Cardiac muscle cell (in vitro differentiated cells and primary cell): ENCODE measurements at places on chromosomes 5 and 9.

- DNase-seq = no peak
Observed at GRCh38 chr5:108084105-108084504, 297.8 kb downstream of the FBXL17 start.

- DNase-seq = no peak
Observed at GRCh38 chr5:126433701-126434100, 10.5 kb downstream of the GRAMD2B start.

- no peak for DNase-seq
Observed at GRCh38 chr9:134663753-134664415, 22.3 kb downstream of the COL5A1 start.

GRCh38 chr5:58629271-58630159 lies 46.6 kb downstream of the RAB3C start:
- DNase-seq = no peak

DNA sequence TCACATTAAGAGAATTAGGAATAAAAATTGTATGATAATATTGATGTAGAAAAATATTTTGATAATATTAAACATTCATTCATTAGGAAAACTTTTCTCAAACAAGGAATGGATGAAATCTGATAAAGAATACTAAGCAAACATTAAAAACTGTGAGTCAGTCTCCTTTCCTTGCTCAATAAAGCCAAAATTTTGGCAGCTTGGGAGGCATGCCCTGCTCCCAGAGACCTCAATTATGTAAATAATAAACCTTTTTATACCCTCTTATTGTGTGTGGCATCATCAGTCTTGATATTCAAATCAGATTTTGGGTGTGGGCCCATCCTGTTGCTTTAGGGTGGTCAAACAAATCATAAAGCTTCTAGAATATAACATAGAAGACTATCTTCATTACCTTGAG lies 36.6 kb upstream of the CCL21 start:
- DNase-seq = peak; percentile 16

DNA sequence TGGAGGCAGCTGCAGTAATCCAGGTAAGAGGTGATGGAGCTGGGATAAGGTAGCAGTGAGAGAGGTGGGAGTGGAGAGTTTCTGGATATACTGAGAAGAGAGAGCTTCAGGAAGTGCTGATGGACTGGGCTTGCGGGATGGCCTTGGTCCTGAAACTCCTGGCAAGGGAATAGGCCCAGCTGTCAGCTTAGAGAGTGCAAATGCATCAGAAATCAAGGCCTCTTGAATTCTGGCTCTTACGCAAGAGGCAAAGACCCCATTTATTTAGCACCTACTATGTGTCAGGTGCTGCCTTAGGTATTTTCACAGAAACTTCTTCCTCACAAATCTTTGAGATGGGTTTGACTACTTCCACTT lies 227.2 kb upstream of the MAP3K1 start:
- no peak for DNase-seq

- DNase-seq = no peak
Observed at GRCh38 chr5:118022062-118022461, 966.3 kb downstream of the DTWD2 start.

- DNase-seq = no peak
Observed at GRCh38 chr9:6630502-6631206, 14.9 kb downstream of the GLDC start.

GRCh38 chr9:135579889-135580660 lies 18.5 kb downstream of the PAEP start:
- no peak for DNase-seq

- no peak for DNase-seq
Observed at GRCh38 chr5:170444969-170445505, 55.9 kb upstream of the KCNMB1 start.

DNA sequence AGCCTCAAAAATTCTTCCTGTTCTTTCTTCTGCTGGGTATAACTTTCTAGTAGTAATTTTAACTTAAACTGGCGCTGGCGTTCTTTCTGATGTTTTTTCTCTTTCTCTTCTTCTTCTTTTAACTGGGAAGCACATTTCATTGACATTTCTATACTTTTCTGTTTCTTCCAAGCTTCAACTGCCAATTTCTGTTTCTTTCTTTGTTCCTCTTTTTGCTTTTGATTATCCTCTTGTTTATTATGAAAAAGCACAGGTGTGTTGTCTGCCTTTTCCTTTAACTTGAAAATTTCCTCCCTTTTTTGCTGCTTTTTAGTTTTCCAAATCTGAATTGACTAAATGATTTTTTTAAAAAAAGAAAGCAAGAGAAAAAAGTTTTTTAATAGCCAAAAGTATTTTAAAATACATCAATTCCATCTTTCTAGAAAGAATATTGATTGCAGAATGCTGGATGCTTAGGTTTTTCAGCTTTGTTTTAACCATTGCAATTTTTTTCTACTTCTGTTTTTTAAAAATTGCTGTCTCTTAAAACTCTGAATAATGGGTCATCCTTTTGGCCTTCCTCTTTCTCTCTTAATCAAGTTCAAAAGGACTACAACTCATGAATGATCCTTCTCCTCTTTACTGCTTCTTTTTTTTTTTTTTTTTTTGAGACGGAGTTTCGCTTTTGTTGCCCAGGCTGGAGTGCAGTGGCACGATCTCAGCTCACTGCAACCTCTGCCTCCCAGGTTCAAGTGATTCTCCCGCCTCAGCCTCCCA lies 8.8 kb upstream of the PGGT1B start:
- no peak for DNase-seq

DNA sequence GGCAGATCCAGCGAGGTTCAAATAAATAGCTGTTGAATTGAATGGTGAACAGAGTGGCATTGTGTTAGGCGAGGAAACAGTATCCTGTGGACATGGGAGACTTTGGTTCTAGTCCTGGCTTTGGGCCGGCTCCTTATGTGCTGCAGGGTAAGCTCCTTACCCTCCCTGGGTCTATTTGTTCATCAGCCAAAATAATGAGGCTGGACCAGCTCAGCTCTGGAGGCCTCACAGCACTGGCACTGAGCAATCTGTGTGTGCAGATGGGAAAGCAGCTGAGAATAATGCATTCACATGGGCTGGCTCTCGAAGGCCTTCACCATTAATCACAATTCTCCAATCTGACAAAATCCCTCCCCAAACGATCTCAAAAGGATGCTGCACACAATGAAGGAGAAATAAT lies 81.9 kb downstream of the APBA1 start:
- DNase-seq = no peak

- peak; percentile 40 for DNase-seq
Observed at GRCh38 chr5:219460-219863, 1.3 kb downstream of the SDHA start.

DNA sequence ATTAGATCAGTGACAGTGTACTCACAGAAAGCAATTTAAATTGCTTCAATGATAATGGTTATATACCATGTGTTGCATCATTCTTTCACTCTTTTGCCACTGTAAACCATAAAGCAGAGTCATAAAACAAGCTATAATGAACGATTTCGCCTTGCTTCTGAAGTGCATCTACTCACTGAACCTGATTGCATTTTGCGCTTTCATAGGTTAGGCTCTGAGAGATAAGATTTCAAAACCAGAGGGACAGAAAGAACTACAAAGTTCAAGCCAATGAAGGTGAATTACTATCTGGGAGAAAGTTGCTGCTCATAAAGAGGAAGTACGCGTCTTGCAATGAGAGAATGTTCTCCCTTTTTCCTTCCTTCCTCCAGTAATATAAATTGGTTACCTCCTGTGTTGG lies 412.7 kb downstream of the CETN3 start:
- DNase-seq = no peak

DNA sequence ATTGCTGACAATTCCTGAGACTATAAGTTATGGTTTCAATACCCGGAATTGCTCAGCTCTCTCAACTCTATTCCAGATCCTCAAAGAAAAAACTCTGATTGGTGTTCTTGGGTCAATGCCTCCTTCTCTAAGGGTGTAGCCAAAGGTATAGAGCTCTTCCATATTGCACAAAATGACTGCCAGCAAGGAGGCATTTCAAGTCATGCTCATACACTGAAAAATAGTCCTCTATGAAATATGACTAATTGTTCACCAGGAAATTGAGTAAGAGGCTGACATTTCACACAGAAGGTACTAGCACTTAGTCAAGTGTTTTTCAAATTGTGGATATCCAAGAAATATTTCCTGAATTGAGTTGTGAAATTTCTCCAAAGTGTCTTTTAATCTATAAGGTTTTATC lies 111.1 kb upstream of the KLF9 start:
- DNase-seq = peak; percentile 85

GRCh38 chr9:10876333-10876732 lies 263.5 kb upstream of the PTPRD start:
- peak; percentile 53 for DNase-seq

GRCh38 chr5:56330806-56331205 lies 97.7 kb upstream of the ANKRD55 start:
- no peak for DNase-seq

GRCh38 chr9:70566066-70566465 lies 151.6 kb upstream of the KLF9 start:
- no peak for DNase-seq

DNA sequence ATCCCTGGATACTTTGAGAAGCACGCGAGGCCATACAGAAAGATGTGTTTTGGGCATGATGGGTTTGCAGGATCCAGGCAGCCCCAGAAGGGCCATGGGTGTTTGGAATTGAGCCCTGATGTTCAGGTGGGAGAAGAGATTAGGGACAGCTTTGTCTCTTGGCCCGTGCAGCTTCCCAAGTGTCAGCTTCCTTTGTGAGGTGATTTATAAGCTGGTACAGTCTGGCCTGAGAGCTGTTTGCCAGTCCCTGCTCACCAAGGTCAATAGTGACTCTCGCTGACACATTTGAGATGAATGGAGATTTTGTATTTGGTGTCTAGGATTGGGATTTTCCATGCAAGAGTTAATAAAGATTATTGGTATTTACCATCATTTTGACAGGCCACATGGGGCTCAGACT lies 165.9 kb downstream of the ICE1 start:
- DNase-seq = no peak

DNA sequence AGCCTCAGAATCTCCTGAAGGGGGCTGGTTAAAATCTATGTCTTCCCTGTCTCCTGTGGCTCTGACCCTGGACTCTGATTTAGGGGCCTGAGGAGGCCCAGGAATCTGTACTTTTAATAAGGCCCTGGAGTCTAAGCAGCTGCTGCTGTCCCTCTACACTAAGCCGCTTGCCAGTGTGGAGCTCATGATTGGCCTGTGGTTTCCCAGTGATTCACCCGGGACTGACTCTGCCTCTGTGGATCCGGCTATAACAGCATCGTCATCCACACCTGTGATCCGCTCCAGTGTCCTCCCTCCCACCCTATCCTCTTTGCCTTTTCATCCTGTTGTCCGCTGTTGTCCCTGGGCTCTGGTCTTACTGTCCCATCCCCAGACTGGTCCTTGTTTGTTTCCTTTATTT lies 3.7 kb downstream of the SLC31A2 start:
- DNase-seq = no peak

DNA sequence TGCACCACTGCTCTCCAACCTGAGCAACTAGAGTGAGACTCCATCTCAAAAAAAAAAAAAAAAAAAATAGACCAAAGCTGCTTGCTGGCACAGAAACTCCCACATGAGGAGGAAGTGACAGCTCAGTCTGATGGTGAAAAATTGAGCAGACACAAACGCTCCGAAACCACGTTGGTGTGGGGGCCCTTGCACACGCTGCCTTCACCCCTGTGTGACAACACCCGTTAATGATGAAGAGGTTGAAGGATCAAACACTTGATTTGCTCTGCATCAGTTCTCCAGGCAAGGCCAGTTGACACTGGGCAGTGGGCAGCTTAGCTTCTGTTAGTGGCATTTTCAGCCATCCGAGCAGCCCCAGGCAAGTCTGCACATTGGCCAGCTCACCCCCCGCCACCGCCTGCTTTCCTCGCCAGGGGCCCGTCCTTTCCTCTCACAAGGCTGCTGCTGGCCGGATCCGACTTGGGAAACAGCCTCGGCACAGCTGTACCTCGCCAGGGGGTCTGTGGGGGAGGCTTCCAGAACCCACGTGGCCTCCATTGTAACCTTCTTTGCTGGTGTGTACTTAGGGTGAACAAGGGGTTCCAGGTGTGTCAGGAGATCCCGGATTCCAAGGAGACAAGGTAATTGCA lies 79.8 kb downstream of the COL27A1 start:
- DNase-seq = no peak

- DNase-seq = no peak
Observed at GRCh38 chr9:106644661-106645060, 218.3 kb upstream of the ZNF462 start.

- no peak for DNase-seq
Observed at GRCh38 chr5:28014779-28015178, 976.4 kb upstream of the CDH9 start.

DNA sequence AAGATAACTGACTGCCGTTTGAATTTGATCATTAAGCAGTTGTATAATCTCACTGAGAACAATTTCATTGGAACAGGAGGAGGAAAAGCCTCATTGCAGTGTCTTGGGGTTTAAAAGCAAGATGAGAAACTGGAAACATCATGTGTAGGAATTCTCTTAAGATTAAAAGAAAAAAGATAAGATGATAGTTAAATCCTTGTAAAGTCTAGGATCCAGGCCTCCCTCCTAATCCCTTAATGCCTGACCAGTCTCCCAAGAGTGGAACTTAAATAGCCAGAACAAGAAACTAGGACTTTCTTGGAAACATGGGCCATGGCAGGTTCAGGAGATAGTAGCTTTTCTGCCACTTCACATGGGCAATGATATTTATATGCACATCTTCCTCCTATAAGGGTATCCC lies 37.0 kb upstream of the LRRC19 start:
- DNase-seq = no peak

- no peak for DNase-seq
Observed at GRCh38 chr5:149110406-149110805, 30.9 kb upstream of the ABLIM3 start.

DNA sequence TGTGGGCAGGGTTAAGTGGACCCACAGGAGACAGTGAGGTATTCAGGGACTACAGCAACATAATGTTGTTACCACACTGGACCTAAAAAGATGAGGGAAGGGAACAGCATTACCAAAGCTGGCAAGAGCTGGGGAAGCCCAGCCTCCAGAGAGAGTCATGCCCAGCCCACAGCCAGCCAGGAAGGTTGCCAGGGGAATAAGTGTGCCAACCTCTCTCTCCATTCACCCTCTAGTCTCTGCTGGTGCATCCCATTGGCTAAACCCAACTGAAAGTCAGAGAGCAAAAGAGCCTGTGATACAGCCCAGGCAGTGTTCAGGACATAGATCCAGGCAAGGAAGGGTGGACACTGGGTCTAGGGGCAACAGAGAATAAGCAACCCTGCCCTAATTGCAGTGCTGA lies 35.8 kb upstream of the AFAP1L1 start:
- no peak for DNase-seq

- DNase-seq = no peak
Observed at GRCh38 chr5:171968531-171968930, 37.9 kb downstream of the FBXW11 start.

- DNase-seq = no peak
Observed at GRCh38 chr5:156121882-156122281, 205.1 kb upstream of the SGCD start.

GRCh38 chr5:95935553-95936100 lies 26.0 kb downstream of the ELL2 start:
- DNase-seq = peak; percentile 35

- DNase-seq = peak; percentile 97
Observed at GRCh38 chr9:125746017-125746773, 978 bp upstream of the PBX3 start.
